ENCODE measurements at places on chromosomes 13 and 19.

- no peak for DNase-seq
Measured at GRCh38 chr13:28581451-28581850, 77.5 kb upstream of the POMP start.

DNA sequence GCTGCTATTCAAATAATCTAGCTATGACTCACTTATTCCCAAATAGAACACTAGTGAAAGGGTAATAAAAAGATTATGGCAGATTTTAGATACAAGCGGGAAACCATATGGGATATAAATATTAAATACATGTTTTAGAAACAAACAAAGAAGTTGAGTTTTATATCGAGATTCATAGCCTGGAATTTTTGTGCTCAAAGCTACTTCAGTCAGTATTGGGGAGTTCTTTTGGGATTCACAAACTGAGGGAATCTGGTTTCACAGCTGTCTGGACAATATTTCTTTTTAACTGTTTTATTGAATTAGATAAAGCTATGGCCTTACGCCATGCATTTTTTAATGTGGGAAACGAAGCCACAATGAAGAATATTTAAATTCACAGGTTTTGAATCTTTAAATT is 257.1 kb upstream of the PCDH20 start:
- DNase-seq, result no peak

DNA sequence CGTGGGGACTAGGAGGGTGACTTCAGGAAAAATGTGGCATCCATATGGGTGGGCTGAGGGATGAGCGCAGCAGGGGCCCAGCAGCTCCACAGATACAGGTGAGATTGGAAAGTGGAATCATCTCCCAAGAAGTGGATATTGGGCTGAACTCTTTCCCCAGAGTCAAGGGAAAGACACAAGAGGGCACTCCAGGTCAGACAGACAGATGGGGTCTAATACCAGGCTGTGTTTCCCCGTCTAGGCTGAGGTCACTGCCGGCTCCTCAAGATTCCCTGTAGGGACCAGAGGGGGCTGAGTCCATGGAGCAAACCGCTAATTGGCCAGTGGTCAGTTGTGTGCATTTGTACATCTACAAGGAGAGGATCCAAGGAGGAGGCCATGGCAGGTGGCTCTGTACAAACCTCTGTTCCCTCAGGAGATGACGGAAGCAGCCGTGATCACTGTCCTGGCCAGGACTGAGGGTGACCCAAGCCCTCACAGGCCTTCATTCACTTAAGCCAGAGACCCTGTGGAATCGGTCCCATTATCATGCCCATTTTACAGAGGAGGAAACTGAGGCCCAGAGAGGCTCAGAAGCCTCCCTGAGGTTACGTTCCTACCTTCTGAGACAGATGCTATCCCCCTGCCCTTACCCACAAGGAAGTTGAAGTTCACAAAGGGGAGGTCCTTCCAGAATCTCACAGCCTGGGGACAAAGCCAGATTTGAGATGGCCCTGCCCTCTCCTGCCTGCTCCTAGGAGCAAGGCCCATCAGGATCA is 14.9 kb upstream of the IGLON5 start:
- DNase-seq, result no peak

DNA sequence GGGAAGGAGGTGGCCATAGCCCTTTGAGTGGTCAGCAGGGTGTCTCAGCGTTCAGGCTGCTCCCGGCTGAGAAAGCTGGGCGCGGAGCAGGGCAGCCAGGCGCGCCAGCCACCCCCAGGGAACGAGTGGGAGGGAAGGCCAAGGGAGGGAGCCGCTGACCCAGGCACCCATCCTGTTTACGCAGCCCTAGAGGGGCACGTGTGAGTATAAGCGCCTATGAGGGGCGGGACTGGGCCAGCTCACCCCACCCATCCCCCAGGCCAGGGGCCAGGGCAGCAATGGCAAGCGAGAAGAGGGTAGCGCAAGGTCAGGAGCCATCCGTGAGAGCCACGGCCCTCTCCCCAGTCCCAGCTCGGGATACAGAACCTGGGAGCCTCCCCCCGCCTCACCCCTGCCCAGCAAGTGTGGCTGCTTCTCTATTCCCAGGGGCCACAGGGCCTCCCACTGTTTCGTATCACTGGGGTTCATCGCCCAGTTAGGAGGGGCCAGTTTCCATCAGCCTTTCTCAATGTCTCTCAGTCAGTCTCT is 897 bp upstream of the DMKN start:
- DNase-seq, result no peak

DNA sequence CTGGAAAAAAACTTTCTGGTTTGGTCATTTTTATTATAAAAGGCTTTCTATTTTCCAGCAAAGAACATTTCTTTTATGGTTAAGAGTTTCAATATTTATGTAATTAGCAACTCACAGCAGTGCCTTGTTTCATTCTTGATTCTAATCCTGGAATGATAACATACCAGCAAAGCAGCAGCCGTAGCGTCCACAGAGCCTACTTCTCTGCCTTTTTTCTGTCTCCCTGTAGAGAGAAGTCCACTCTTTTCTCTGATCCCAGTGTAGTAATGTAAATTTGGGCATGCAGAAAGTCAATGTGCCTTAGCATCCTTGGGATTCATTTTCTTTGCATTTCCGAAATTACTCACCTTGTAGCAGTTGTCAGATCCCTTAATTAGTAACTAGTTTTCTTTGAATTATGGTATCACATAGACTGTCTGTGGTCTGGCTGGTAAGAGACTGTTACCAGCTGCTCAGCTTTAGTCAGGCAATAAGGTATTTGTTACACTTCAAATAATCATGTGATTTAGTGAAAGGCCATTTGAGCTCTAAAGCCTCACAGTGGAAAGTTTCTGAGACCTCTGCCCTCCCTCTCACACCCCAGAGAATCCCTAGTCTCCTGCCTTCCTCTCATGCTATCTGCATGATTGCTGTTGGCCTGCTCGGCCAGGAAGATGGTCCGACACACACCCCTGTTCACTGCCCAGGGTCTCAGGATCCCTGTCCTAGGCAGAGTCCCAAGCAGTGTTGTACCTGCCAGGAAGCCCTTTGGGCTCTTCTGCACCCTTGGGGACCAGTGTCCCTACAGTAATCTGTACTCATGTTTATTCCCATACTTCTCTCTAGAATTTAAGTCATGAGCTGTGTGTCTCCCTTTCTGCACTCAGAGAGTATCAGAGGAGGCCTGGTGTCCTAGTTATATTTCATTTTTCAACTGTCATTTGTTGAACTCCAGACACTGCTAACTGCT is 86.3 kb downstream of the LRCH1 start:
- DNase-seq, result no peak

DNA sequence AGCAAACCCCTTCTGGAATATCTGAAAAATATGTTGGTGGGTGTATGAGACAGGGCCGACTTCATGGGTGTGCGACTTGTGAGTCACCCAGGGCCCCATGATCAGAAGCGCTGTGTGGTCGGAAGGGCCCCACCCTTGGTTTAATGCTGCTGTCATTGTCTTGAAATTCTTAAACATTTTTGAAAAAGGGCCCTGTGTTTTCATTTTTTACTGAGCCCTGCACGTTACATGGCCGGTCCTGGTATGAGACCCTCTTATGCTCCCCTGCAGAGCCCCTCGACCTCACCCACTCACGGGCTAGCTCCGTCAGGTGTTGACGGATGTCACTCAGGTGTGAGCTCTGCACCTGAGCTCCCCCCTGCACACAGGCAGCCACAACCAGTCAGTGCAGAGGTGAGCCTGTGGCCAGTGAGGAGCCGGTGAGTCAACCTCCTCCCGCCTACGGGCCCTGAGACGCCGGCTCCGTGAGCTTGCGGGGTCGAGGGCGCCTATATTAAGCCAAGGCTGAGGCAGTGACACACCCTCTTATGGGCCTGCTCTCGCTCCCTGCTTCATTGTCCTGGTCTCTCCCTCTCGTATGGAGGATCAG is 27.7 kb downstream of the GADD45B start:
- peak; percentile 39 for DNase-seq

DNA sequence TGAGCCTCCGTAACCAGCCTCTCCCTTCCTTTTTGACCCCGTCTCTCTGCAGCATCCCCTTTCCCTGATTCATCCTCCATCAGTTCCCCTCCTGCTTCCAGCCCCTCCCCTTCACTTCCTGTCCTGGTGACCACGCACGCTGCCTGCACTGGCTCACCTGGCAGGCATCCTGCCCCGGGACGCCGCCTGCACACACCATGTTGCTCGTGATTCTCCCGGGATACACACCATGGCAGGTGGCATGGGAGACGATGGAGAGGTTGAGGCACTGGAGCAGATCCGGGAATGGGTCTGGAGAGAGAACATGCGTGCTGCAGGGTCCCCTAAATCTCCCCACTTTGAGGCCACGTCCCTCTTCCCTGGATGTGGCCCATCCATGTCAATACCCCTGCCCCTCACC is 4.2 kb downstream of the KLK12 start:
- no peak for DNase-seq

- DNase-seq, result no peak
Measured at GRCh38 chr13:19305434-19305833, 123.8 kb upstream of the TUBA3C start.

GRCh38 chr19:937259-937694 is 11.4 kb downstream of the ARID3A start:
- peak; percentile 75 for DNase-seq

- no peak for DNase-seq
Measured at GRCh38 chr13:43132257-43132656, 108.9 kb downstream of the DNAJC15 start.

- DNase-seq, result no peak
Measured at GRCh38 chr19:10796653-10797052, 39.4 kb downstream of the TMED1 start.

- DNase-seq, result no peak
Measured at GRCh38 chr19:30881930-30882329, 467.3 kb downstream of the TSHZ3 start.

DNA sequence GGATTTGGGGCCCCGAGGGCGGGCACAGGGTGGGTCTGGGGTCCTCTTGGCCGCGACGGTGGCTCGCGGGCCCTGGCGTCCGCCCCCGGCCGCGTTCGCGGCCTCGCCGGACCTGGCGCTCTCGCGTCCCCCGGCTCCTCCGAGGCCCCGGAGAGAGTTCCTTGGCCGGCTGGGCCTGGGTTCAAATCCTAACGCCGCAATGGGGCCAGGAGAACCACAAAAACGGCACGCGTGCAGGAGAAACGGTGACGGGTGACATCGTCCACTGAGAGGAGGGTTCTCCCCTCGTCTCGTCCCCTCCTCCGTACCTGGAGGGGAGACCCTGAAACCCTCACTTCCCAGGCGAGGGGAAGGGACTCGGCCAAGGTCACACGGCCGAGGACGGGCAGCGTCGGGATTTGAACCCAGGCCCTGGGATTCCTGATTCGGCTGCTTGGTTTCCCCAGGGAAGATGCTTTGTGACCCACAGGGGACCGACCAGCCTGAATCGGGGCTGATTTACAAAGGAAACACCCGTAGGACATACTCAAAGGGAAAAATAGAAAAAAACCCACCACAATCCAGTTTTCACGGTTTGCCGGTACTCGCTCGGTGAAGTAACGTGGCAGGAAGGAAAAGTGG is 624 bp downstream of the SAFB start:
- DNase-seq, result no peak

DNA sequence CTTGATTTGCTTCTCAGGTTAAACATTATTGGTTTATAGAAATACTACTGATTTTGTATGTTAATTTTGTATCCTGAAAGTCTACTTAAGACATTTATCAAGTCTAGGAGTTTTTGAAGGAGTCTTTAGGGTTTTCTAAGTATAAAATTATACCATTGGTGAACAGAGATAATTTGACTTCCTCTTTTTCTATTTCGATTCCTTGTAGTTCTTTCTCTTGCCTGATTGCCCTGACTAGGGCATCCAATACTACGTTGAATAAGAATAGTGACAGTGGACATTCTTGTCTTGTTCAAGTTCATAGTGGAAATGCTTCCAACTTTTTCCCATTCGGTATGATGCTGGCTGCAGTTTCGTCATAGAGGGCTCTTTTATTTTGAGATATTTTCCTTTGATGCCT is 807.5 kb upstream of the SLC10A2 start:
- no peak for DNase-seq

DNA sequence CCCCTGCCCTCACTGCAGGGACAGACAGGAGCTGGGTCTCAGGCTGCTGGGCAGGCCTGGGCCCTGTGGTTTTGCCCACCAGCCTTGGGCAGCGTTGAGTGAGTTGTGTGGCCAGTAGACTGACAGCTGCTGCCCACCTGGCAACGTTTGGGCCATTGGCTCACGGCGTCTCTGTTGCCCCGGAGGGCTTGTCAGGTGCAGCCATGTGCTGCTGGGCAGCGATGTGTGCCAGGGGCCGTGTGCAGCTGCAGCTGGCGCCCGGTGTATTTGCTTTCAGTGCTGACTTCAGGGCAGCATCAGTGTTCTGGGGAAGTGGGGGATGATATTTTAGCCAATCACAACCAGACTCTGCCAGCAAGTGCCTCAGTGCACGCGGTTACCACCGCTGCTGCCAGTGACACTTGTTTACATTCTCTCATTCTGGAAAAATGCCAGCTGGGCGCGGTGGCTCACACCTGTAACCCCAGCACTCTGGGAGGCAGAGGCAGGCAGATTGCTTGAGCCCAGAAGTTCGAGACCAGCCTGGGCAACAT is 10.6 kb downstream of the FZR1 start:
- no peak for DNase-seq

GRCh38 chr13:98504371-98504963 is 72.4 kb downstream of the STK24 start:
- DNase-seq, result no peak

- DNase-seq, result peak; percentile 49
Measured at GRCh38 chr13:39676315-39676876, 20.9 kb downstream of the COG6 start.

- peak; percentile 69 for DNase-seq
Measured at GRCh38 chr19:50333737-50334617, 4.8 kb upstream of the KCNC3 start.

DNA sequence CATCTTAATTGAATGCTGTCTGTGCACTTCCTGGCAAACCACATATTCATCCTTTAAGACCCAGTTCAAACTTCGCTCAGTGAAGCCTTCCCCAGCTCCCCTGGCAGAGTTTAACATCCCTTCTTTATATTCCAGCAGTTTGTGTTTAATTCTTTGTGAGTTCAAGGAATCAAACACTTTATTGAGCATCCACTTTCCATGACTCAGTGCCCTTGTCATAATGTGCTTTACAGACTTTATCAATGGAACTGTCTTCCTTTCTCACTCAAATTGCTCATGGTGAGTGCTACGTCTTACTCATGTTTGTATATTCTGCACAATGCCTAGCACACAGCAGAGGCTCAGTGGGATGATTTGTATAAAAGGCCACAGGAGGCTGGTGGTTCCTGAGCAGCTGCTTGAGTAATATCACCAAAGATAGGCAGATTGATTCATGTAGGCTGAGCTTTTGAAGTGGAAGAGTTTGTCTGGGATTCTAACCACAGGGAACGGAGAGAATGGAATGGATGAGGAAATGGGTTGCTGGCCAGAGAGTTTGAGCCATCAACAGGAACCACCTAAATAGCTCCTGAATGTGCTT is 44.2 kb downstream of the SERTM1 start:
- no peak for DNase-seq

All from naive thymus-derived CD8-positive, alpha-beta T cell (primary cell).